ENCODE measurements at places on chromosomes 5 and 9.

DNA sequence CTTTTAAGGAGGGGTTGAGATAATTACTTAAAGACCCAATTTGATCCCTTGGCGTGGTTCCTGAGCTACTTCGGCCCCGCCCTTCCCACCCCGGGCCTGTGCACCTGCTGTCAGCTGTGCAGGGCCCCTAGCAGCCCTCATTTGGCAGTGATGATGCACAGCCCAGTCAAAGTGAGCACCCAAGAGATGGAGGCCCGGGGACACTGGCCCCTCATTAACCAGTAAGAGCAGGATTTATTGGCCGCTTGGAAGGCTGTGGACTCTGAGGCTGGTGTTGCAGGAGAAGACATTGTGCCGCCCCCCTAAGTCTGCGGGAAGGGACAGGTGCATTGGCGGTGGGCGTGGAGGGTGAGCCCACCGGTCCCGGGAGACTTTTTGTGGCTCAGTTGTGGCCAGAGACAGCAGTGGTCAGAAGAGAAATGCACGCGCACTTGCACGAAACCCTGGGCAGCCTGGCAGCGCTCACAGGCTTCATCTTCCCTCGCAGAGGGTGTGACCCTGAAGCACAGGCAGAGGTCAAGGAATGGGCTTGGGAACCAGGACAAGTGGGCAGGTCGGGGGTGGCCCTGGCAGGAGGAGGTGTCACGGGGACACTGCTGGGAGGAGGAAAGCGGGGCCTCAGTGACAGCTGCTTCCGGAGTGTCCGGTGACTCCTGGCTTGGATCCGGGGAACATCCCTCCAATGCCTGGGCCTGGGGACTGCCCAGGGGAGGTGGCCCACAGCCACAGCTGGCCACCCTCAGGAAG lies 74.0 kb upstream of the RXRA start:
- DNase-seq, result no peak

GRCh38 chr5:35230038-35230611 lies at the start of gene PRLR:
Gene PRLR (minus strand): TSS chr5:35230487. CDS start chr5:35089620, 140,867 bp downstream.
- DNase-seq, result no peak

- DNase-seq, result no peak
Observed at GRCh38 chr5:155402927-155403640, 389.5 kb downstream of the KIF4B start.

GRCh38 chr9:21096172-21096900 lies 18.6 kb upstream of the IFNB1 start:
- DNase-seq, result peak; percentile 97

DNA sequence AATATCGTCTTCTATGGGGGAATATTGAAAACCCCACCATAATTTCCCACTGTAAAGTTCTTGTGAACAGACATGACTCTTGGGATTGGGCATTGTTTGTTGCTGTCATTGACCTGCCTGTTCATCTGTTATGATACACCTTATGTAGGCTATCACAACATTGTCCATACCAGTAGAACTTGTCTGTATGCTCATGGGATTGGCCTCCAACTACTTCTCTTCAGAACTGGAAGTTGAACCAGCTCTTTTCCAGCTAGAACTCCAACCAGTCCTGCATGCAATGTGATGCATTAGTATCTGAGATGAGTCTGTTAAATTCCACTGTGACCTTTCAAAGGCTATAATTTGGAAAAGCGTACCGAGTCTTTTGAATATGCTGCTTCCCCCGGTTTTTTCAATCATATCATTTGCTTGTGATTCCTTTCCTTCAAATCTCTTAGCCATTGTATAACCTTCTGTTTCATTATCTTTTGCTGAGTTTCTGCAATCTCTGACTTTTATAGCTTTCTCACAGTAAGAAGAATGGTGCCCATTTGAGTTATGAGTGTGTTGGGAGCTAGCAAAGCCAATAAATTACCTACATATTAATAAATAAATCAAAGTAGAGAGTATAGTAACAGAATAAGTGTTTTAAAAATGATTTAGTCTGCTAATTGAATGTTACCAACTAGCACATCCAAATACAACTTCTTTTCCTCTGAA lies 101.9 kb downstream of the PLK2 start:
- no peak for DNase-seq

GRCh38 chr5:147290261-147290660 lies 55.4 kb downstream of the STK32A start:
- DNase-seq, result no peak

DNA sequence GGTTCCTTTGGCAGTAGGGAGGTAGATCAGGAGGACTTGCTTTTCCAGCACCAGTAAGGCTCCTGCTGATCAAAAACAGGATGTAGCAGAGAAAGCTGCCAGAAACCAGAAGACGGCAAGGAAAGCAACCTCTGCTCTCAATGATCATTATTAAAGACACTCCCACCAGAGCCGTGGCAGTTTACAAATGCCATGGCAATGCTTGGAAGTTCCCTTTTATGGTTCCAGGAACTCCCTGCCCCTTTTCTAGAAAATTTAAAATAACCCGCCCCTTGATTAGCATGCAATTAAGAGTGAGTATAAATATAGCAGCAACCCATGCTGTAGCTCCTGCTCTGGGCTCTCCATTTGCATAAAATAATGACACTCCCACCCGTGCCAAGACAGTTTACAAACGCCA lies 16.1 kb downstream of the EQTN start:
- DNase-seq, result peak; percentile 83

- no peak for DNase-seq
Observed at GRCh38 chr5:10427978-10428377, 13.7 kb upstream of the ROPN1L start.

DNA sequence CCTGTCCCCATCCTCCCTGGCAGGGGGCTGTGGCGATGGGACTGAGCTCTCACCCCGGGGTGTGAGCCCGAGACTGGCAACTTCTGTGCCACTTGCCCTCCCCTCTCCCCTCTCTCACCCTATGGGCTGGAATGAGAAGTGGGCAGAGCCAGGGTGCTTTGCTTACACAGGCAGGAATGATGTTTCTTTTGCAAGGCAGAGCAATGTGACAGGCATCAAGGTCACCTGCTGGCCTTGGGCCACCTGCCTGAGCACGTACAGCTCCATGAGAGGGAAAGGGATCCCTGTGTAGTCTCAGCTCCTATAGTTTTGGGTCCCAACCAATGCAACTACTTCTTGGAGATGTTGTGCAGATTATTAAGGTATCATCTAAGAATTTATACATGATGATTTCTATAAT lies 252.8 kb upstream of the DAP start:
- DNase-seq, result no peak

DNA sequence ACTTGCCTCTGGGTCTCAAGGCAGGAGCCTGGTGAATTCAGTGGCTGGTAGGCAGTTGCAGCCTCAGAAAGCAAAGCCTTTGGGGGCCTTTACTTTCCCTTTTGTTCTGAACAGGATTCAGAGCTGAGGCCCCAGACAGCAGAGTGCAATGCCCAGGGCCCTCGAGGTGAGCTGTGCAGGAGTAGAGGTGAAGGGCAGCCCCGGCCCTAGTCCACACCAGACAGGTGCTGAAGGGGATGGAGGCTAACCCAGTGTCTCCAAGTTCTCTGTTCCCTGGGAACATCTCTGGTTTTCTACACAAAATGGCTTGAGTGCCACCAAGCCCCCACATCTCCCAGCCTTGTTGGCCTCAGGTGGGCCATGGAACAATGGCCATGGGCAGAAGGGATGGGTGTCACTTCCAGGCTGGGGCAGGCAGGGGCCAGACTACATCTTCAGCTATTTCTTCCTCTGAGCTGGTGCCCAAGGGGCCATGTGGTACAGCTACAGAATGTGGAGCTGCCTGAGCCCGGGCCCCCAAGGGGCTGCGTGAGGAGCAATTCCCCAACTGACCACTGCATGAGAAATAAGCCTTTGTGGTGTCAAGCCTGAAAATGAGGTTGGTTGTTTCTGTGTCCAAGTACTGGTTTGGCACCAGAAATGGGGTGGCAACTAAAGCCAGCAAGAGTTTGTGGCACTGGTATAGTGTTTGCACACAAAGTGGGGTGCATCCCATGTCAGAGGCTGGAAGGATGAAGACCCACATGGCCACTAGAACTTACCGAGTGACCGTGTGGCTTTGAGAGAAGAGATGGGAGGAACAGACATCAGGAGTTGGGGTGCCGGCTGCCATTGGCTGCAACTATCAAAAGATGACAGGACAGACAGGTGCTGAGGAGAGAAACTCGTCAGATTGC lies 57.8 kb downstream of the BARX1 start:
- DNase-seq, result no peak

- no peak for DNase-seq
Observed at GRCh38 chr5:89324990-89325389, 442.0 kb upstream of the MEF2C start.

DNA sequence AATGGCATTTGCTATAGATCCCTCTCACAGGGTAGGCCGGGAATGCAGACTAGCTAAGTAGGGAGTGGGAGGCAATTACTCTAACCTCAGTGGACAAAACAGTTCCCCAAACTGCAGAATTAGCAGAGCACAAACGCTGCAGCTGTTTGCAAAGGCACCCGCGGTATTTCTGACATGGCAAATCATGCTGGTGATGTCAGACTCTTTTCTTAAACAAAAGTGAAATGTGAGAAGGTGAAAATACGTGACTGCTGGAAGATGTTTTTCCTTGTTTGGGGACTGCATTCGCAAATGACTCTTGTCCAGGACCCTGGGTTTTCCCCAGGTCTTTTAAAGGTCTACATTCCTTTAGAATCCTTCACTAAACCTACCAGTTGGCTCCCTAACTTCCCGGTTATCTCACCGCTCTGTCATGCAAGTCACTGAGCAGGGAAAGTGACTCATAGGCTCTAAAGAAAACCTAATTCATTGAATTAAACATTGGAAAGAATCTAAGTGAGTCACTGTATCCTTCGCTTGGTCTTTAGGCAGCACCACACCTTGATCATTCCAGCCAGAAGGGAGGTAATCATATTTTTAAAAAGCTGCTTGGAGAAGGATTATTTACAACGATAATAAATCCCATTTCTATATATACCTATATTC lies 91.5 kb upstream of the DNAH5 start:
- peak; percentile 93 for DNase-seq

- no peak for DNase-seq
Observed at GRCh38 chr5:92313385-92313784, 930.3 kb upstream of the ARRDC3 start.

DNA sequence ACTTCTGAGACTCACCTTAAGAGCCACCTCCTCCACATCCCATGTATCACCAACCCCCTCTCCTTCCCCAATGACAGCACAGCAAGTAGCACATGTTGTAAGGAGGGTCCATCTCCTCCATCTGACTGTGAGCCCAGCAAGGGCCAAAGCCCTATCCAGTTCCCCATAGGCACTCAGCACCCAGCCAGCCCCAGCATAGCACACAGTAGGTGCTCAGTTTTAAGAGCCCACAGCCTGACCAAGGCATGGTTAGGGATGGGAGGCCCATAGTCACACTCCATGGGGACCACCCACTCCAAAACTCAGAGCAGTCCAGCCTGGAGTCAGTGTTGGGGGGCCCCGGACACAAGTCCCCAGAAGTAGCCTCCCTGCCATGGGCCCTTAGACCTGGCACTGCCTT lies 205.7 kb downstream of the CDK5RAP2 start:
- no peak for DNase-seq

DNA sequence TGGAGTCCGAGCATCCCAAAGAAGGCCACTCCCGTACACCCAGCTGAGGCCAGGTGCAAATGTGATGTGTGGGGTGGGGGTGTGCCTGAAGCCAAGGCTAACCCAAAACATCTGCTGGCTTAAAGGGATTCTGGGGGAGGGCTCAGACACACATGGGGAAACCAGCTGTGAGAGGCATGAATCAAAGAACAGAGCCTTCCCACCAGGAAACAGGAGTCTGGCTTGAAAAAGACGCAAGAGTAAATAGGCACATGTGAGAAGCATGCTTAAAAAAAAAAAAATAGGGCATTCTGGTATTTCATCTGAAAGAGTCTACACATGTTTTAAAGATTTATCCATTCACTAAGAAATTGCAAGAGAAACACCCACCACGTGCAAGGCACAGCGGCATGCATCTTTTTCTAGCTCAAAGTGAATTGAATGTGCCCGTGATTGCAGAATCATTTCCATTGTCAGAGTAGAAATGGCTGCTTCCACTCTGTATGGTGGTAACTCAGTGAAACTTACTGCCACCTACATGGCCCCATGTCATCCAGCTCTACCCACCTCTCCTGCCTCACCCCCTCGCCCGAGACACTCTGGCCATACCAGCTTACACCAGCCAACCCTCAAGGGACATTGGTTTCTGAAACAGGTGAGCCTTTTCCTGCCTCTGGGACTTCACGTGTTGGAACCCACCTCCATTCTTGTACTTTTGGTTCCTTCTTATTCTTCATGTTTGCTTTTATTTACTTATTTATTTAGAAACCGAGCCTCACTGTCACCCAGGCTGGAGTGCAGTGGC lies 71.5 kb downstream of the SEMA5A start:
- no peak for DNase-seq

DNA sequence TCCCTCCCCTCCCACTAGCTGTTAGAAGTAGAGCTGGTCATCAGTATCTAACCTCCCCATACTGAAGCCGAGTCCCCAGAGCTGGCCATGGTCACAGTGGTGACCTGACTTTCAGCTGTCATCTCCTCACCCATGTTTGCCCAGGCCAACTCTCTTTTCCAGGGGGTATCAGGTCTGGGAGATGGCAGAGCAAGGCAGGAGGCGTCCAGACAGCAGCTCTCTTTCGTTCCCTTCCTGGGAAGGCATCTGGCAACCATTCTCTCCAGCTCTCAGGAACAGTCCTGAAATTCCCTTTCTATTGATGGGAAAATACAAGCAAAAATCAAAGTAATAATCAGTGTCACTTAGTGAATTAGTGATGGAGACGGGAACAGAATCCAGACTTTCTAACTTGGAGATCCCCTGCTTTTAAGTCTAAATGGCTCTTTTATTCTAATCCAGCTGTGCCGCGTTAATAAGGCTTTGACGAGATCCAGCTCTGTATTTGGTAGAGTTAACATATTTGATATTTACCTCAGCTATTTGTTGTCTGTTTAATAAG lies 21.3 kb upstream of the AOPEP start:
- no peak for DNase-seq

DNA sequence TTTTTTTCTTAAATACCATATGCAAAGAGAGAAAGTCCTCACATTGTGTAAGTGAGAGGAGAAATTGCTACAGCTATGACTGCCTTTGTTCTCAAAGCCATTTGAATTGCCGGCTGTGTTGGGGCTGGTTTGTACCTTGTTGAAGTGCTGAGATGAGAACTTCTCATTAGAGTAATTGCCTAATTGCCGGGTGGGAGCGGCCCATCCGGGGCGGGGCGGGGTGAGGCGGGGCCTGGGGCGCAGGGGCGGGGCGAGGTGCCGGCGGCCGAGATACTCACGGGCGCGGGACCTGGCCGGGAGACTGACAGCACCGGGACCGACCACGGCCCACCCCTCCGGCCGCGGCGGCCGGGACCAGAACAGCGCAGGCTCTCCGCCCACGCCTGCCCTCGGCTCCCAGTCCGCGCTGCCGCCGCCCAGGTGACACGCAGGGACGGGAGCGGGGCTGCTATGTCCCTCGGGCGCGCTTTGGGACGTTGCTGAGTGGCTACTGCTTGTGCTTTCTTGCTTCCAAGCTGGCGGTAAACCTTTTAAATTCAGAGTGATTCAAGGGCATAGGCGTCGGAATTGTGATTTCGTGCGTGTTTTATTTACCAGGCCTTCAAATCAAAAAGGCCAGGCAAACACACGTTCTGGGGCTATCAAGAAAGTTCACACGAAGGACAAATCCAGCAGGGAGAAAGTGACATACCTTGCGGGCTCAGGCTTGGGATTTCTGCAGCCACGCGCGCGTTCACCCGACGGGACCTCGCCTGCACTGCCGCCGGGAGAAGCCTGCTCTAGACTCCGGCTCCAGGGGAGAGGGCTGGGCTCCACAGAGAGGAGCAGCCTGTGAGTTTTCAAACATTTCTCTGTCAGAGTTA lies 269.1 kb downstream of the FANCC start:
- DNase-seq, result peak; percentile 45
